ENCODE measurements at places on chromosomes 7 and 10.

GRCh38 chr10:79445977-79446757, 743 bp upstream of the ZCCHC24 start:
- ATAC-seq, result peak; percentile 4

GRCh38 chr10:28627102-28627501, 50.2 kb upstream of the BAMBI start:
- ATAC-seq, result no peak

GRCh38 chr7:74032191-74032490, 4.2 kb downstream of the ELN start:
- peak; percentile 28 for ATAC-seq

- ATAC-seq, result peak; percentile 51
These were observed 43.5 kb upstream of the CHST3 start for GRCh38 chr10:71920540-71921323.

DNA sequence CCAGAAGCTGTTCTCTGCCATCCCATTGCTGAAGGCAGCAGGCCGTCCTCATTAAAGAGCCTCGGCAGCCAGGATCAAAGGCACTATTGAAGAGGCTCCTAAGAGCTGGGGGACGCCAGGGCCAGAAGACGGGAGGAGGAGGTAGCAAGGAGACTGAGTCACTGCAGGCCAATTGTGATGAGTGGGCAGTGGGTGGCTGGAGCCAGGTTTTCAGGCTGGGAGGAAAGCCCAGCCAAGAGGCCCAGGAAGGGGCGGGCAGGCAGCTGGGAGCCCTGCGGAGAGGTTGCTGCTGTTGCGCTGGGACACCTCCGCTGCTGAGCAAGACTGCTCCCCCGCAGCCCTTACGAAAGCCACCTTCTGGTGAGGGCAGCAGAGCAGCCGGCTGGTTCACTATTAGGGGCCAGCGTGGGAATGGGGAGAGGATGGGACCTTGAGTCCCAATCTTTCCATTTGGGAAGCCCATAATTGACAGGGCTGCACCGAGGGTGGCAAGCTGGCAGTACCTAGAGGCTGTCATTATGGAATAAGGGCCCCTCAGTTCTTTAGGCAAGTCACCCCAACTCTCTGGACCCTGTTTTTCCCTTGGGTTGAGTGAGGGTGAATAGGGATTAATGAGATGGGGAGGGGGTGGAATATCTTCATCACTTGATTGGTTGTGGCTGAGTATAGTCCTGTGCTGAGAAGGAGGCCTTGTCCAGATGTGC, 48.4 kb downstream of the UNC5B start:
- ATAC-seq, result no peak

- no peak for ATAC-seq
These were observed 51.7 kb upstream of the PPIF start for GRCh38 chr10:79295563-79295962.

Data from esophagus mucosa (tissue), 1 donor.